Adrenal gland (tissue), 19 donors: ENCODE measurements at places on chromosomes 16 and 17. TPM values are rescaled to one million over a fixed set of nuclear protein-coding genes. Genes with fewer than 3 reads are reported as not detected.

DNA sequence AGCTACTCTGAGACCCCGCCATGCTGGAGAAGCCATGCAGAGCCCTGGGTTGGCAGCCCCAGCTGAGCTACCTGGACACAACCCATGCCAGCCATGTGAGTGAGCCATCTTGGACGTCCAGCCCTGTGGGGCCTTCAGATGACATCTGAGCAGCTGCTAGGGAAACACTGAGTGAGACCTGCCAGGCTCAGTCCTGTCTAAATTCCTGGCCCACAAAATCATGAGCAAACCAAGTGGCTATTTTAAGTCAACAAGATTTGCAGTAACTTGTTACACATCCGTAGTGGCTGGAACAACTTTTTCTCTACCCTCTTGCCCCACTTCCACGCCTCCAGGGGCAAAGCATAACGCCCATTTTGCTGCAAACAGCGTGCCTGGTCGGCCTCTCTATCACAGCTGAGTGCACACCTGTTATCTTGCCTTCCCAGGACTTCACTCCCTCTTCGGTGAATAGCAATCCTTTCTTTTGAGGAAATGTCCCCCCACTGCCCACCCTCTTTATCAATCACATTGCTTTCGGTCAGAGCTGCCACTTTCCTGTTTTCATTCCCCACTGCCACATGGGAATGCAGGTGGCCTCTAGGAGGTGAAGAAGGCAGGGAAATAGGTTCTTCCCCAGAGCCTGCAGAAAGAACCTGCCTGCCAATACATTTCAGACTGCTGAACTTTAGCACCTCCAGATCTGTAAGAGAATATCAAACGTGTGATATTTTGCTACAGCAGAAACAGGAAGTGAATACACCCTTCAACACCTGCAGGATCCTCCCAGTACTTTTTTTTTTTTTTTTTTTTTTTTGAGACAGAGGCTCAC lies 7.4 kb upstream of the SCIMP start:
- no peak for DNase-seq

- no peak for DNase-seq
These were observed 125.0 kb downstream of the HS3ST3A1 start for GRCh38 chr17:13476720-13477119.

- peak; percentile 22 for DNase-seq
These were observed 201.1 kb upstream of the ASIC2 start for GRCh38 chr17:33494151-33494550.

DNA sequence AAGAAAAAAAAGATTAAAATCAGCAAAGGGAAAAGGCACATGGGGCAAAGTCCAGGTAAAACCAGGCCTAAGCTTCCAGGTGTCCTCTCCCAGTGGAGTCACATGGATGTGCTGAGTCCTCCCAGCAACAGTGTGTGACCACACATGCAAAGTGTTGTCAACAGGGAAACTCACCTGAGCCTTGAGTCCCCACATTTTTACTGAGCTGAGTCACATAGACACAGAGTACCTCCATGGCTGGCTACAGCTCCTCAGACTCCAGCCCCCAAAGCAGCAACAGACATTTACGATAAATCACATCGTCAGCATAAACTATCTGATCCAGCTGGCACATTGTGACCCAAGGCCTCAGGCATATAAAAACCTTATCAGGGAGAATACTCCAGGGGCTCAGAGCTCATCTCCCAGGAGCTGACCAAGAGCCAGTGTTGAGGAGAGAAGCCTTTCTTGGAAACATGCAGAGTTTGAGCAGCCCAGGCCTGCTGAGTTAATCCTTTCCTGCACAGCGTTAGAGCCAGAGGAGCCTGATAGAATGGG lies 20.5 kb downstream of the ERCC4 start:
- DNase-seq = no peak

- DNase-seq = no peak
These were observed 44.7 kb upstream of the HS3ST3A1 start for GRCh38 chr17:13646411-13646810.

GRCh38 chr17:66906321-66907278 lies 57.9 kb upstream of the CACNG4 start:
- DNase-seq = peak; percentile 83

DNA sequence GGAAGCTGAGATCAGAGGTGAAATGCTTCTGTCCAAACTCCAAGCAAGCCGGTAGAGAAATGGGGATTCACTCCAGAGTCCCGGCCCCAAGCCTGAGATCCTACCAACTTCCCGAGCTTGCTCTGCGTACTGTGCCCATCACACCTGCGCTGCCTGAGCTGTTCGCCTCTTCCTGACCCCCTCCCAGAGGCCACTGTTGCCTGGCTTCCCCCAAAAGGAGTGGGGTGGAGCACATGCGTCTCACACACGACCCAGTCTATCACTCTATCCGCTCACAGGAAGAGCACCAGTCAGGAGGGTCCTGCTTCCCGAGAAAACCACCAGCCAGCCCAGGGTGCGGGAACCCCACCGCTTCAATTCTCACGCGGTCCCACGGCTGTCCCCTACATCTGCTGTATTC lies 13.5 kb upstream of the C16orf95 start:
- DNase-seq = no peak

DNA sequence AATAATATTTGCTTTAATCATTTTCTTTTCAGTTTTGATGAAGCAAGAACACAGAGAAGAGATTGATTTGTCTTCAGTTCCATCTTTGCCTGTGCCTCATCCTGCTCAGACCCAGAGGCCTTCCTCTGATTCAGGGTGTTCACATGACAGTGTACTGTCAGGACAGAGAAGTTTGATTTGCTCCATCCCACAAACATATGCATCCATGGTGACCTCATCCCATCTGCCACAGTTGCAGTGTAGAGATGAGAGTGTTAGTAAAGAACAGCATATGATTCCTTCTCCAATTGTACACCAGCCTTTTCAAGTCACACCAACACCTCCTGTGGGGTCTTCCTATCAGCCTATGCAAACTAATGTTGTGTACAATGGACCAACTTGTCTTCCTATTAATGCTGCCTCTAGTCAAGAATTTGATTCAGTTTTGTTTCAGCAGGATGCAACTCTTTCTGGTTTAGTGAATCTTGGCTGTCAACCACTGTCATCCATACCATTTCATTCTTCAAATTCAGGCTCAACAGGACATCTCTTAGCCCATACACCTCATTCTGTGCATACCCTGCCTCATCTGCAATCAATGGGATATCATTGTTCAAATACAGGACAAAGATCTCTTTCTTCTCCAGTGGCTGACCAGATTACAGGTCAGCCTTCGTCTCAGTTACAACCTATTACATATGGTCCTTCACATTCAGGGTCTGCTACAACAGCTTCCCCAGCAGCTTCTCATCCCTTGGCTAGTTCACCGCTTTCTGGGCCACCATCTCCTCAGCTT lies 45.0 kb downstream of the ESRP2 start:
- no peak for DNase-seq

GRCh38 chr17:34172390-34172918 lies 82.6 kb upstream of the CCL2 start:
- no peak for DNase-seq

DNA sequence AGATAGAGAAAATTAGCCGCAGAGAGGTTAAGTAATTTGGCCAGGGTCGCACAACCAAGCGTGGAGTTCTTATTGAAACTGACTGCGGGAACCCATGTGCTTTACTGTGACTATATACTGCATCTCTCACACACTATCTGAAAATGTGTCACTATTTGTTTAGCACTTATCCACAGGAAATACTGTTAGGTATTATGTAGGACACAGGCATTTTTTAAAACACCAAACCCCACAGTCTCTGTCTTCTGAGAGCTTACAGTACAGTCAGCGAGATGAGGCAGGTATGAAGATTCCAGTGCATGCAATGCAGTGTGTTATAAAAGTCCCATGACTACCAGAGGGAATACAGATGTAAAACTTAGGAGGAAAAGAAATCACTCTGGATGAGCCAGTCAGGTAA lies 11.3 kb downstream of the RBL2 start:
- no peak for DNase-seq

- no peak for DNase-seq
These were observed at the start of gene PRSS33 for GRCh38 chr16:2787406-2787805. TSS of gene PRSS33 (minus strand) at chr16:2787560. CDS start at chr16:2786547, 1,013 bp downstream.

DNA sequence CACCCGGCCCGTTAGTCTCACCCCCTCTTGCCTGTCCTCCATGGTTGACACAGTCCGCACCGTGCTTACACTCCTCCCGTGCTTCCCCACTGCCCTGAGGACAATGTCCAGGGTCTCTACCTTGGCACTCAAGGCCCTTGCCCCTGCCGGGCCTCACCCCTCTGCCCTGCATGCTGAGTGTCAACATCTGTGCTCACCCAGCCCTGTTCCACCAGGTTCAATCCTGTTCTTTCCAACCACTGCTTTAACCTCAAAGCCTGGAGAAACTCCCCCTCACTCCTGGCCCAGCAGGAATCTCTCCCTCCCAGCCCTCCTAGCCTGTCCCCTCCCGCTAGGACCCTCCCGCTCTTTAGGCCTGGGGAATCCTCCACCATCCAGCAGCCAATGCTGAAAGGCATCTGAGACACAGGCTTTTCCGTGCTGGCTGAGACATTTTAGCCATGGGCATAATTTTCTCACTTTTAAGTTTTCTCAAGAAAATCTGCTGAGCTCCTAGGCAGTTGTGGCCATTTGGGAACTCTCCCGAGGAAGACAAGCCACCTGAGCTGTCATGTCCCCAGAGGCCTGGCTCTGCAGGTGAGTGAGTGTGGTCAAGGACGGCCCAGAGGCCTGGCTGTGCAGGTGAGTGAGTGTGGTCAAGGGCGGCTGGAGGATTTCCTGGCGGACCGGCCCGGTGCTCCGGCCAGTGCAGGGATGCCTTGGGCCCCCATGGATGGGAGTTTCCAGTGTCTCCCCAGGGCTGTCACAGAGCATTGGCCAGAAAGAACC lies 10.8 kb upstream of the P2RX1 start:
- no peak for DNase-seq

- no peak for DNase-seq
These were observed 211.0 kb downstream of the MAP2K6 start for GRCh38 chr17:69625474-69625873.

DNA sequence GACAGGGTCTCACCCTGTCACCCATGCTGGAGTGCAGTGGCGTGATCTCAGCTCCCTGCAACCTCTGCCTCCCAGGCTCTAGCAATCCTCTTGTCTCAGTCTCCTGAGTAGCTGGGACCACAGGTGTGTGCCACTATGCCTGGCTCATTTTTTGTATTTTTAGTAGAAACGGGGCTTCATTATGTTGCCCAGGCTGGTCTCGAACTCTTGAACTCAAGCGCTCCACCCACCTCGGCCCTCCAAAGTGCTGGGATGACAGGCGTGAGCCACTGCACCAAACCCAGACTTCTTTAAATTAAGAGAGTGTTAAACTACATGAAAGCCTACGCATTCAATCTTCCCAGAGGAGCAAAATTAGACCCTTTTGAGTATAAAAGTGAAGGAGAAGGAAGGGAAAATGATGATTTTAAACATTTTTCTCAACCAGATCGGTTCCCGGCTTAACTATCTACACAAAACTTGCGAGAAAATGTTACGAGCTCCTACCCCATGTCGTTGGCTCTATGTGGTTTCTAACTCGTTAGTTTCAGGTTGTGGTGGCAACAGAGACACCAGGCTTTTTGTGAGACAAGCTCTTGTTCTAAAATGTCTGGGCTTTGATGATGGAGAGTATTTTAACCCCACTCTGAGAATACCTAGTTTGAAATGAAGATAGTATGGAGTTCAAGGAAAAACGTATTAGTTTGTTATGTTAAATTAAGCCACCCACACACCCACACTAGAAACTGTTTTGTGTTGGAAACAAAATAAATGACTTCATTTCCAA lies 26.3 kb downstream of the STAT5B start:
- DNase-seq = no peak

GRCh38 chr16:81713796-81714195 lies 65.3 kb upstream of the PLCG2 start:
- DNase-seq = no peak

- peak; percentile 74 for DNase-seq
These were observed 225.1 kb upstream of the CA10 start for GRCh38 chr17:52383493-52384100.

Gene RASD1
- 8.1 TPM for total RNA-seq

Gene CCL14
- 31.8 TPM for total RNA-seq

Gene SPIRE2
- total RNA-seq = 3.6 TPM
